B cell (primary cell): ENCODE measurements at places on chromosomes 1 and 21.
A peak's percentile ranks its signal among the peaks of the same experiment; 100 is the strongest.

DNA sequence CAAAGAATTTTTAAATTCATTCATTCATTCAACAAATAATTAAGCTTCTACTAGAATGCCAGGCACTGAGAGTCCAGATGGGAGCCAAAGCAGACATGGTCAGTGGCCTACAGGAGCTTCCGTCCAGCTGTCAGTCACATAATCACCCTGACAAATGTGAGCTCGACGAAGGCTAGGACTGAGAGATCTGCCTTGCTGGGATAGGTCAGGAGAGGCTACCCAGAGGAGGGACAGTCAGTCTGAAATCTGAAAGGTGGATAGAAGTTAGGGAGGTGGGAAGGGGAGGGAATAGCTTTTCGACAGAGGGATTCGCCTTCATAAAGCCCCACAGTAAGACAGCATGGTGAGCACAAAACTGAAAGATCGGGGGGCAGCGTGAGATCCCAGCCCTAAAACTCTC is 8.3 kb downstream of the EPHX1 start:
- H3K4me1 ChIP-seq = no peaks in the 10 kb centered on the region
- no peaks in the 10 kb centered on the region for H3K27me3 ChIP-seq
- no peak overlapping the region for H3K4me3 ChIP-seq
- no peak overlapping the region for H3K27ac ChIP-seq
- H3K36me3 ChIP-seq = no peaks in the 10 kb centered on the region
- DNase-seq = no peak

GRCh38 chr21:44615911-44616590 is 4.2 kb downstream of the KRTAP10-8 start:
- no peak for DNase-seq
- H3K36me3 ChIP-seq = no peaks in the 10 kb centered on the region
- peaks cover 3% of the 10 kb centered on the region for H3K27me3 ChIP-seq
- H3K4me3 ChIP-seq = no peak overlapping the region
- peaks cover 11% of the 10 kb centered on the region for H3K4me1 ChIP-seq
- no peak overlapping the region for H3K27ac ChIP-seq

DNA sequence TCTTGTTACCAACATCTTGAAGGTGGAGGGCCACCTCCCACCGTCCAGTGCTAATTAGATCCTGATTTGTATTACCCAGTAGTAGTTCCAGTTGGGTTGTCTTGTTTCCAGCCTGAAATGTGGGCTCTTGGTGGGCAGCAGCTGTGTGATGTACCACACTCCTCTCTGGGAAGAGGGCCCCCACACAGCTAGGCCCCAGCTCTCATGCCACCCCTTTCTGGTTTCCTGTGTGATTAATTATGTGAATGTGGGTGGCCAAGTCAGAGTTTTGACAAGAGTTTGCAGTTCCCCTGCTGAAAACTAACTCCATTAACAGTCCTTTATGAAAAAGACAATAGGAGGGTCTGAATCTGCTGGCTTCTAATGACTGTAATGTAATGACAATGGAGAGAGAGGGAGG is 3.8 kb downstream of the HMGB4 start:
- no peak overlapping the region for H3K4me3 ChIP-seq
- H3K4me1 ChIP-seq = no peaks in the 10 kb centered on the region
- H3K27me3 ChIP-seq = peaks cover 2% of the 10 kb centered on the region

- peaks cover 21% of the 10 kb centered on the region for H3K27me3 ChIP-seq
- no peaks in the 10 kb centered on the region for H3K36me3 ChIP-seq
- H3K4me3 ChIP-seq = no peak overlapping the region
- no peaks in the 10 kb centered on the region for H3K4me1 ChIP-seq
Measured at GRCh38 chr1:152127673-152128072, 12.4 kb upstream of the TCHH start.

DNA sequence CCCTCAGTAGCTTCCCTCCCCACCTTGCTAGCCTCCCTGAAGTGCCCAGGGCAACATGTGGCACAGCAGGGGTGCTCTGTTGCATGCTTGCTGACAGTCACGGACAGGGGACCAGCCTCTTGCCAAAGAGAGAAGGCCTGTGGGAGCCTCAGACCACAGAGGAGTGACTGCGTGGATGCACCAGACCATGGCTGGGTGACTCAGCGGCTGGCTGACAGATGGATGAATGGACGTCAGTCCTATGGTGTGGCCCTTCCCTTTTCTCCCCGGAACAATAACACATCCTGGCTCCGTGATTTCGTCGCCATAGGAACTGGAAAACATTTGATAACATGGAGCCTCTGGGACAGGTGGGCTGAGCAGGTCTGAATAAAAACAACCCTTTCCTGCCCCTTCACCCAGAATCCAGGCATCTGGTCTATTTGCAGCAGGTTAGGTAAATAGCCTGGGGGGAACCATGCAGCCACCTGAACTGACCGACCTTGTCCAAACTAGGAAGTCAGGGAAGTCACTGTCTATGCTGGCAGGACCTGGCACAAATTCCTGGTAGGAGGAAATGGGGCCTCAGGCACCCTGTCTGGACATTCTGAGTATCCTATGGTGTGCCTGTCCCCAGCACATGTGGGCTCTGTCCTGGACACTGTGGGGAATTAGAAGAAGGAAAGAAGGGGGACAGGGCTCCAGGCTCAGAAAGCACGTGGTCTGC is 53.3 kb downstream of the NENF start:
- no peak overlapping the region for H3K27ac ChIP-seq
- no peaks in the 10 kb centered on the region for H3K27me3 ChIP-seq
- DNase-seq = no peak
- no peaks in the 10 kb centered on the region for H3K4me1 ChIP-seq

GRCh38 chr1:207821464-207822045 is 69.7 kb downstream of the CD46 start:
- peak overlapping the region; percentile 100 for H3K4me3 ChIP-seq
- peaks cover 78% of the 10 kb centered on the region for H3K4me1 ChIP-seq
- peak; percentile 29 for DNase-seq
- H3K27ac ChIP-seq = peak overlapping the region; percentile 96

DNA sequence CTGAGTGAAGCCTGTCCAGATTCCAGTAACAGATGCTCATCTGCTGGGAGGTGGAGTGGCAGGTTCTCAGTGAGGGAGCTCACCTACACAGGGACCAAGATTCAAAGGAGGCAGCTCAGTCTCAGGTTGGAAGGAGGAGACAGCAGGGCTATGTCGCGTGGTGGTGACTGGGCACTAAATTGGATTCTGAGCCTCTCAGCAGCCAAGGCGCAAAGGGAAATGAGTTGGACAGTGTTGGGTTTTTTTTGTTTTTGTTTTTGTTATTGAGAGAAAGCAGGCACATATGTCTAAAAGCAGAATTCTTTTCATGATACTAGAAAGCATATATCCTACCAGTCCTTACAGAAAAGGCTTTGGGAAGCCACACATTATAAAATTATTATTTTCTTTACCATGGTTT is 26.2 kb downstream of the UMODL1 start:
- DNase-seq = no peak
- H3K4me1 ChIP-seq = peaks cover 4% of the 10 kb centered on the region
- peaks cover 4% of the 10 kb centered on the region for H3K27me3 ChIP-seq
- no peak overlapping the region for H3K4me3 ChIP-seq

DNA sequence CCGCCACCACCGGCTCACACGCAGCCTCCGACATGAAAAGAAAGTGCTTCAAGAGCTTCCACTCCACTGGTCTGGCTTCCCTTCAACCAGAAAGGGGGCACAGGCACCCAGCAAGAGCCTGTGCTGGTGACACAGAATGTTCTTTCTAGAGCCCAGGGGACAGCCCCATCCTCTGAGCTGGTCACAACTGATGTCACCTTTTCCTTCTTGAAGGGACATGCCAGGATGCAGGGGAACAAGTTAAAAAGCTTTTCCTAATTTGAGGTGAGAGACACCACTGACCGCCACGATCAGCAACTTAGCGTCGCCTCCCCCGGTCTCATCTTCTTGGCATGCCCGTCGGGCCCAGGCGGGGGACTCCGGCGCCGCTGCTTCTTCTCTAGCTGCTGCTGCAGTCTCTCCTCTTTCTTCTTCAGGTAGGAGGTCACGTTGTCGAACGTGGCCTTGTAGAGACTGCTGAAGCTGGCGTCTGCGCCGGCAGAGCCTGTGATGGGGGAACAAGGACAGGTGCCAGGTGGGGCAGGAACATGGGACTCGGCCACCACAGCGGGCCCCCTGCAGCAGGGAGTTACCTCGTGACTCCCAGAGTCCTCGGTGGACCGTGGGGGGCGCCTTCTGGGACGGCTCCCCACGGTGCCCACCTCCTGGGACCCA is 29.5 kb downstream of the WDR4 start:
- H3K4me1 ChIP-seq = no peaks in the 10 kb centered on the region
- DNase-seq = no peak
- no peak overlapping the region for H3K27ac ChIP-seq
- H3K27me3 ChIP-seq = no peaks in the 10 kb centered on the region
- peaks cover 71% of the 10 kb centered on the region for H3K36me3 ChIP-seq
- no peak overlapping the region for H3K4me3 ChIP-seq

DNA sequence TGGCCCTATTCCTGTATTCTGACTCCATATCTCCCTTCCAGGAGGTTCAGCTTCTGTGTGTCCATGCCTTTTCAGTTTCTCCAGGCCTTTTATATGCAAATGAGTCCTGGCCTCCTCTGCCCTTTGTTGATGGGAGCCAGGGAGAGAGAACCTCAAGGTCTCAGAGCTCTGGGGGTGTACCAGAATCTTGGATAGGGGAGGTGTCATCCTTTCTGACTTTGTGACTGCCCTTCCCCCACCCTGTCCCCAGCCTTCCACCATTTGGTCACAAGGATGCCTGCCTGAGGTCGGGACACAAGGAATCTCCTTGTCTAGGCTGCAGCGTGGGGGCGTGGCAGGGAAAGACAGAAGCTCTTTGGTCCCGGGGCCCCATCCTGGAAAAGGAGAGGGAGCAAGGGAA is 18.6 kb downstream of the LURAP1 start:
- H3K27me3 ChIP-seq = no peaks in the 10 kb centered on the region
- H3K36me3 ChIP-seq = no peaks in the 10 kb centered on the region
- no peak overlapping the region for H3K4me3 ChIP-seq
- DNase-seq = no peak

DNA sequence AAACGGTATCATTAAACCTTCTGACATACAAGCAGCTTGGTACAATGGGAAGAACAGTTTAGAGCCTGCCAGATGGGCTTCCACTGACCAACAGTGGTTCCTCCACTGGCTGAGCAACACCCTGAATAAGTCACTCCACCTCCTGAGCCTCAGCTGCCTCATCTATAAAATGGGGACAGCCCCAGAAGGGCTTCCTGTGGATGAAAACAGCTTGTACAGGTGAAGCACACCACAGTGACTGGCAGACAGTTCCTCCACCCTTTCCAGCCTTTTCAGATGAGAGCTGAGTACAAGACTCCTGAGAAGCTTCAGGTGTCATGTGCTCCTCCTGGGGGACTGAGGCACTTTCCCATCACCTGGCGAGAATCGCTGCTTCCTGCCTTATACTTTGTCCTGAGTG is 2.1 kb downstream of the CAPZB start:
- H3K27ac ChIP-seq = peak overlapping the region; percentile 90
- H3K27me3 ChIP-seq = no peaks in the 10 kb centered on the region
- H3K4me1 ChIP-seq = peaks cover 73% of the 10 kb centered on the region
- H3K4me3 ChIP-seq = peak overlapping the region; percentile 82

DNA sequence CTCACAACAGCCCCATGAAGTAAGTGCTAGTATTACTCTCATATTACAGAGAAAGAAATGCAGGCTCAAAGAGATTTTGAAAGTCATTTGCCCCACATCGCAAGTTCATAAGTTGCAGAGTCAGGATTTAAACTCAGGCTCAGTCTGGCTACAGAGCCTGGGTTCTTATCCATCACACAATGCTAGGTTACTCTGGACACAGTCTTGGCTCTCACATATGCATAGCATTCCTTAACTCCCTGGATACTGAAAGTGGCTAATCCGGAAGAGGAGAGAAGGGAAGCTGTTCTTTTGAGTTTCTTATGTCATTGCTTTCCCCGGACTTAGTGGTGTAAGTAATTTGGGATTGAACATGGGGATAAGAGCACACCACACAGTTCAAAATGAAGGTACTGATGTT is 357.4 kb upstream of the PLXNA2 start:
- no peak overlapping the region for H3K27ac ChIP-seq
- H3K4me1 ChIP-seq = no peaks in the 10 kb centered on the region
- no peak overlapping the region for H3K4me3 ChIP-seq

DNA sequence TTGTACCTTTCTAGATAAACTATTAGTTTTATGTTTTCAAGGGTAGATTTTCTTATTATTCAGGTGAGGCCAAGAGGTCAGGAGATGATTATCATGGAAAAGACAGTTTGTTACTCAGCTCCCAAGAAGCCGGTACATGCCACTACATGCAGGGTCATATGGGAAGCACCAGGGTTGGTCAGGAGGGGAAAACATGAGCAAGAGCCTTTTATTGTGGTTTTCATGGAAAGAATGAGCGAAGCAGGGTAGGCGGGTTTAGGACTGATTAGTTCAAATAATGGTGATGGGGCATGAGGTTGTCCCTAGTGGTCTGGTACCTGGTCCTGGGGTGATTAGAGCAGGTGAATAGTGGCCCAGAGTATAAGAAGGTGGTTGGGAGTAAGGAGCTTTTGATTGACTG is 189.9 kb downstream of the APP start:
- peaks cover 9% of the 10 kb centered on the region for H3K36me3 ChIP-seq
- no peaks in the 10 kb centered on the region for H3K4me1 ChIP-seq
- no peak overlapping the region for H3K4me3 ChIP-seq
- no peaks in the 10 kb centered on the region for H3K27me3 ChIP-seq

DNA sequence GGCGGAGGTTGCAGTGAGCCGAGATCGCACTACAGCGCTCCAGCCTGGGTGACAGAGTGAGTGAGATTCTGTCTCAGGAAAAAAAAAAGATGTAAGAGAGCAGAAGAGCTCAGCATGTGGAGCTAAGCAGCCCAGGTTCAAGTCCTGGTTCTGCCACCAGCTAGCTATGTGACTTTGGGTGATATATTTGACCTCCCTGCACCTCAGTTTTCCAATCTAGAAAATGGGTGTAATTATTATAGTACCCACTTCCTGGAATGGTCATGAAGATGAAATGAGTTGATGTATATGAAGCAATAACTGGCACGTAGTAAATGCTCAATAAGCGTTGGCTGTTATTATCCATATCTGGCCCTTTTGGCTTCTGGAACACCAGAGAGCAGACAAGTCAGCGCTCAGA is 38.2 kb downstream of the CAMK2N1 start:
- H3K4me1 ChIP-seq = no peaks in the 10 kb centered on the region
- no peak for DNase-seq
- H3K36me3 ChIP-seq = no peaks in the 10 kb centered on the region
- H3K27ac ChIP-seq = no peak overlapping the region
- no peaks in the 10 kb centered on the region for H3K27me3 ChIP-seq

- H3K27me3 ChIP-seq = no peaks in the 10 kb centered on the region
- peak overlapping the region; percentile 85 for H3K4me3 ChIP-seq
- no peaks in the 10 kb centered on the region for H3K36me3 ChIP-seq
Measured at GRCh38 chr1:84504580-84505492, 1.4 kb upstream of the SPATA1 start.
